Mesothelial cell of epicardium (in vitro differentiated cells): ENCODE measurements at places on chromosomes 16 and 17. TPM values are rescaled to one million over a fixed set of nuclear protein-coding genes. Genes with fewer than 3 reads are reported as not detected.

- DNase-seq = no peak
These were observed 41.1 kb upstream of the CLEC18B start for GRCh38 chr16:74462361-74462760.

GRCh38 chr17:72588961-72589360, 468.1 kb downstream of the SOX9 start:
- DNase-seq = no peak

GRCh38 chr16:212999-213398, 16.2 kb downstream of the LUC7L start:
- no peak for DNase-seq

- no peak for DNase-seq
These were observed 44.4 kb downstream of the MGAT5B start for GRCh38 chr17:76912421-76913164.

- peak; percentile 90 for DNase-seq
These were observed 37.6 kb downstream of the CTU2 start for GRCh38 chr16:88743693-88744576.

DNA sequence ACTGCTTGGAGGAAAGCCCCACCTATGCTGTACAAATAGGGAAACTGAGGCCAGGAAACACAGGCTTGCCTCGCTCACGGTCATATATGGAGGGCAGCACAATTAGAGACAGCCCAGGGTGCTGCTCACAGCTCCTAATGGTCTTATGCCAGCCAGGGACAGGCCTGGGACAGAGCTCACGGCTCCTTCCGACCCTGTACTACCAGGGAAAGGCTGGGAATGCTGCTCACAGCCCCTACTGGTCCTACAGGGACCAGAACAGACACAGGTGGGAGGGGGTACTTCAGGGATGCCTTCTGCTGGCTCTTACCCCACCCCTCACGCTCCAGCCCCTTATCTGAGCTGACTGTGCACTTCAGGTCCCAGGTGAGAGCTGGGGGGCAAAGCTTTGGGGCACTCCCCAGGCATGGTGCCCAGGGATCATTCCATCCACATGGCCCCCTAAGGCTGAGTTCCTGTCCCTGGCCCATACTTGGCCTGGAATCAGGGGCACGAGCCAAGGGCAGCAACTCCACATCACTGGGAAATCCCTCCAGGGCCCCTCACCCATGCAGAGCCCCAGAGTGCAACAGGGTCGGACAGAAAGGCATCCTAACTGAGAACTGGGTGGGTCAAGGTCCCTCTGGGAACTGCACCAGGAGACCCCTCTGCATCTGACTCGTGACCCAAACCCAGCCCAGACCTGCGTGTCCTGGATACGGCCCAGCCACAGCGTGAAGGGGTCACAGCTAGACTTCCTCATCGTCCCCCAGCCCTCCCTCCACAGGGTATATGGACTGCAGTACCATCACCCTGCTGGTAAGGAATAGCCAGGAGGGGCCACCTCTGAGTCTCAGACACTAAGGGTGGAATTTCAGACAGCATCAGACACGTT, 5.9 kb downstream of the RHBDF1 start:
- no peak for DNase-seq

- DNase-seq = no peak
These were observed 53.5 kb downstream of the STX8 start for GRCh38 chr17:9522074-9522473.

DNA sequence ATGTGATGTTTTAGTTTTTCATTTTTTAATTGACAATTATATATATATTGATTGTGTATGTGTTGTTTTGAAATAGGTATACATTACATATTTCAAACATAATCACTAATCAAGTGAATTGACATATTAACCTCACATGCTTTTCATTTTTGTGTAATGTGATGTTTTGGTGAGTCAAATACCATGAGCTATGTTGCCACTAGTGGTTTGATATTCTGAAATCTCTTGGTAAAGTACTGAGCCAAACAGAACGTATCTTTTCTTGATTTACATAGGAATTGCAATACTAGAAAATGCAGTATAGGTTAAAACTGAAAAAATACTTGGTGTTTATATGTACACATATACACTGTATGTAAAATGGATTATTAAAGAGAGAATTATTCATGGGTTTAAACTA, 65.2 kb upstream of the SIAH1 start:
- no peak for DNase-seq

DNA sequence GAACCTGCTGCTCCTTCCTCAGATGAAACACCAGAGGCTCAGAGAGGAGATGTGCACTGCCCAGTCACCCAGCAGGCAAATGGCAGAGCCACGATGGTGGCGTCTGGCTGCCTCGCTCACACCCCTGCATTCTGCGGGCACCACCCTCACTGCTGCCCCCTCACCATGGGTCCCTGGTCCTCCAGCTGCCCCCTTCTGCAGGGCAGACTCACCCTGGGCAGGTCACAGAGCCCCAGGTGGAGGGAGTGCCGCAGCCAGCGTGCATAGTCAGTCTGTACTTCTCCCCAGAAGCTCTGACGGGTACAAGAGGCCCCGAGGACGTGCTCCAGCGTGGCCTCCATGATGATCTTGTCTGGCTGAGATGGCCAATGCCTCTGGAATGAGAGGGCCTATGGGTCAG, 52.9 kb downstream of the RMI2 start:
- DNase-seq = no peak

SRRM2 gene
- 832 to 854 TPM (median 837 TPM) in 3 replicates for total RNA-seq

ADCY7 gene
- total RNA-seq = 23.5 to 25.7 TPM (median 24.8 TPM) in 3 replicates

GRCh38 chr17:67165201-67165600, 79.8 kb downstream of the HELZ start:
- DNase-seq = no peak

DNA sequence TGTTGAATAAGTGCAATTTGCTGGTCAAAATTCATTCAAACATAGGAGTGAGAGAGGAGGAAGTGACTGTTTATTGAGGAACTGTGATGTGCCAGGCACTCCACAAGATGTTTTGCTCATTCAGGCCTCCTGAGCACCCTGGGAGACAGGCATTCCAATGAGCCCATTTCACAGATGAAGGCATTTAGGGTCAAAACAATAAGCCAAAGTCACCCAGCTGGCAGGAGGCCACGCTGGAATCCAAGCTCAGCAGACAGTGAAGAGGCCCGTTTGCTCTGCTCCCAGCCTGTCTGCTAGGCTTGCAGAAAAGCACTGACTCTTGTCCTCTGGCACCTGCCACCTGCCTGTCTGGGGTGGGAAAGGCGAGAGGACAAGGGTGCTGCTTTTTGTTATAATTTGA, 10.1 kb upstream of the SLC25A39 start:
- no peak for DNase-seq

UTS2R gene
- 6.1 to 7.6 TPM (median 6.5 TPM) in 3 replicates for total RNA-seq

PPM1E gene
- total RNA-seq = 0.31 to 0.32 TPM (median 0.31 TPM) in 3 replicates

DNA sequence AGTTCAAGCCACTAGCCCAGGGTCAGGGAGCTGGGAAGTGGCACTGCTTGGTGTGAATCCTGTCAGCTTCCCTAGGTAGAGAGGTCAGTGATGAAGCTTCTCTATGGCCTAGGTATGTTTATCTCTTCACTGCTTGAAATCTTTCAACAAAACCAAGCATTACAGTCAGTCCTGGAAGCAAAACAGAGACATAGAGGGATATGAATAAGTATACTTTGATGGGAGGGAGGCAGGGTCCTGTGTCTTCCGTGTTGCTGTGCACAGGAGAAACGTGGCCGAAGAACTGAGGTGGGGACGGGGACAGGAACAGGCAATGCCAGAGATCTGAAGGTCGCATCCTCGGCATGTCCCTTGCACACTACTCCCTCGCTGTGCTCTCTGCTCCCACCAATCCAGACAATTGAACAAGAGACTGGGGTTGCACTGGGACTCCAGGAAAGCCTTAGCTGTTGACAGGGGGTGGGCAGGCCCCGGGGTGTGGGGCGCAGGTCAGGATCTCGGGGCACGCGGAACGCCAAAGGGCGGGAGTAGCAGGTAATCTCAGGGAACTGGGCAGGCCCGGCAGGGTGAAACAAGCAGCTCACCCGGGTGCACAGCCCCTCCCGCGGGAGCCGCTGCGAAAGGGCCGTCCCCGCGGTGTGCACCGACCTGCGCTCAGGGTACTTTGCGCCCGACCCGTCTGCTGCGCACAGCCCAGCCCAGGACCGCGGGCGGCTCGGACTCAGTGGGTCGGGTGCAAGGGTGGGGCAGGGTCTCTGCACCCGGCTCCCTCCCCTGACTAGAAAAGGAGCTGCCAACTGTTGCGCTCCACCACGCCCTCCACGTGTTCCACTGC, at the start of gene MT1H:
TSS of gene MT1H (plus strand) at position 810 of the 835 bp plus-strand sequence. CDS start 71 bp downstream, outside the sequence.
- DNase-seq = no peak

WSB1 gene
- 768 to 806 TPM (median 799 TPM) in 3 replicates for total RNA-seq

- DNase-seq = no peak
These were observed 1.2 kb downstream of the JPT1 start for GRCh38 chr17:75152922-75153779.

DNA sequence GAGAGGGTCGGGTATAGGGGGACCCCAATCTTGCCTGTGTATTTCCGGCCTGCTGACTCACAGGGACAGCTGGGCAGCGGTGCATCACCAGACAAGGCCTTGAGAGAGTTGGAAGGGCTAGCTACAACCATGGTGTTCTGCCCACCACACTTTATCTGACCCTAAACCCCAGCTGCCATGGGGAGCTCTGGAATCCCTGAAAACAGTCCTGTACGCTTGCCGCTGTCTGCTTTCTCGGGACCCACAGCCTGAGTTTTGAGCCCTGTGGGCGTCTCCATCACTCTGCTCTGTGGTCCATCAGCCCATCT, 100.4 kb upstream of the GSE1 start:
- no peak for DNase-seq

PIK3R5 gene
- total RNA-seq = 0.18 to 0.27 TPM (median 0.25 TPM) in 3 replicates
